ENCODE measurements at places on chromosomes 5 and 9. TPM values are rescaled to one million over a fixed set of nuclear protein-coding genes. Genes with fewer than 3 reads are reported as not detected.
A peak's percentile ranks its signal among the peaks of the same experiment; 100 is the strongest.

GRCh38 chr5:170113522-170113900 is 7.8 kb downstream of the FOXI1 start:
- H3K4me1 ChIP-seq = no peaks in the 10 kb centered on the region
- no peaks in the 10 kb centered on the region for H3K36me3 ChIP-seq
- DNase-seq = no peak
- H3K27ac ChIP-seq = no peak overlapping the region
- H3K4me3 ChIP-seq = no peak overlapping the region
- peaks cover 9% of the 10 kb centered on the region for H3K27me3 ChIP-seq

DNA sequence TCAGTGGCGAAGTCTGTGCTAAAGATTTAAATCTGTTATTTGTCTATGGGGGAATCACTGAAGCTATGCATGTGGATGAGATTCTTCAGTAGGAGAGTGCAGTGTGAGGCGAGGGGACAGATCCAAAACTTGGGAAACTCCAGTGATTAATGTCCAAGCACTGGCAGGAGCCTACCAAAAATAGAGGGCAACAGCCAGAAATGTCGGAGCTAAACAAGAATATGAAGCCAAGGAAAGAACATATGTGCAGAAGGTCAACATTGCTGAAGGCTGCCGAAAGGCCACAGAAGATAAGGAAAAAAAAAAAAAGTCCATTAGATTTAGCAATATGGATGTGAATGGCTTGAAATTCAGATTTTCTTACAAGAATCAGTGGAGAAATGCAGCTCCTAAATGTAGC is 61.8 kb downstream of the C6 start:
- H3K27ac ChIP-seq = no peak overlapping the region
- no peaks in the 10 kb centered on the region for H3K36me3 ChIP-seq
- no peak overlapping the region for H3K4me3 ChIP-seq

DNA sequence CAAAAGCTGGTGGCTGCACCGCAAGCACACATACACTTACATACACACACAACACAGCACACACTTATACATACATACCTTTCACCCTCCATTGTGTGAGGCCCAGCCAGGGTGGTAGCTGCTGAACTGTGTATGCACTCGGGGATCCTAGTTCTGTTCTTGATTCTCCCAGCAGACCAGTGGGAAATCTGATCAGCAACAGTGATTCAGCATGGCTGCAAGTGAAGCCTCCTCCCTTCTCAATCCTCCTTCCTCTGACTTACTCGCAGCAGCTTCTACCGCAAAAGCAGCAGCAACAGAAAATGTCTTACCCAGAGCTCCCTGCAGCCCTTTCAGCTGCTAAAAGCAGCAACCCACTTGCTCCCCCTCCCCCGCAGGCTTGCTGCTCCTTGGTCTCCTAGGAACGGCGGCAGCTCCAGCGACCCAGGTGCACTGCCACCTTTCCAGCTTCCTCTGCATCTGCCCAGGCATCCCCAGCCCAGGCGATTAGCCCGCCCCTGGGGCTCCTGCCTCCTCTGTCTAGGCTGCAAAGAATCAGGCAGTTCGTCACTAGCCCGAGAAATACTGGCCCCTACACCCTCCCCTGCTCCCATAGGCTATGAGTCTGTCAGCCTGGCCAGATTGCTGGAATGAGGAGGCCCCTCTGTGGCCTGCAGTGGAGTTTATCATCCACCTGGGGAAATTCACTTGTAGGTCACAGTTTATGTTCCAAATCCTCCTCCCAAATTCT is at the start of gene KLHL3:
KLHL3 (minus strand) TSS at position 535 of the 730 bp plus-strand sequence; CDS start at position 92, 443 bp downstream.
- no peak within 1 kb of the TSS for H3K27ac ChIP-seq
- H3K4me3 ChIP-seq = no peak within 1 kb of the TSS
- H3K4me1 ChIP-seq = peaks cover 38% of the 10 kb centered on the region
- peak; percentile 64 for DNase-seq
- H3K27me3 ChIP-seq = no peaks in the 10 kb centered on the region

GRCh38 chr5:4544049-4544670 is 596.0 kb upstream of the ADAMTS16 start:
- H3K36me3 ChIP-seq = no peaks in the 10 kb centered on the region
- no peak for DNase-seq
- no peaks in the 10 kb centered on the region for H3K4me1 ChIP-seq
- no peak overlapping the region for H3K4me3 ChIP-seq

GRCh38 chr9:84701801-84702200 is 32.3 kb downstream of the NTRK2 start:
- H3K4me1 ChIP-seq = no peaks in the 10 kb centered on the region
- H3K36me3 ChIP-seq = no peaks in the 10 kb centered on the region
- DNase-seq = no peak
- peaks cover 14% of the 10 kb centered on the region for H3K27me3 ChIP-seq

GRCh38 chr5:166962461-166962860 is 1329.0 kb upstream of the WWC1 start:
- no peak for DNase-seq
- H3K4me3 ChIP-seq = no peak overlapping the region
- no peaks in the 10 kb centered on the region for H3K27me3 ChIP-seq
- no peak overlapping the region for H3K27ac ChIP-seq
- no peaks in the 10 kb centered on the region for H3K4me1 ChIP-seq
- no peaks in the 10 kb centered on the region for H3K36me3 ChIP-seq

DNA sequence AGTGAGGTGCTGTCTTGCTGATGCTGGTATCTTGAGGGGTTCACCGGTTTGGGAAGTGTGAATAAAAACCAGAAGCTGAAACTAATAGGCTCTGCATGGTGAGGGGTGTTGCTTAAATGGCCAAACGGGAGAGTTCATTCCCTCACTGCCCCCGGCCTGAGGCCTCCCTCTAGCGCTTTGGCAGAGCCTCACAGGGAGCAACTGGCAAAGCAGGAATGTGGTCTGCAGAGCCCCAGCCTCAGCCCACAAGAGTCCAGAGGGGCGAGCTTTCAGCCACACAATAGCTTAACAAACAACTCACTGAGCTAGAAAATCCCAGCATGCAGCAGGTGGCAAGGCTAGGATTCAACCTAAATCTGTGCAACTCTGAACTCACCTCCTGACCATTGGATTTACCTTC is 234.8 kb downstream of the MED10 start:
- no peak for DNase-seq
- no peak overlapping the region for H3K27ac ChIP-seq
- H3K4me1 ChIP-seq = no peaks in the 10 kb centered on the region
- no peaks in the 10 kb centered on the region for H3K36me3 ChIP-seq
- no peak overlapping the region for H3K4me3 ChIP-seq

DNA sequence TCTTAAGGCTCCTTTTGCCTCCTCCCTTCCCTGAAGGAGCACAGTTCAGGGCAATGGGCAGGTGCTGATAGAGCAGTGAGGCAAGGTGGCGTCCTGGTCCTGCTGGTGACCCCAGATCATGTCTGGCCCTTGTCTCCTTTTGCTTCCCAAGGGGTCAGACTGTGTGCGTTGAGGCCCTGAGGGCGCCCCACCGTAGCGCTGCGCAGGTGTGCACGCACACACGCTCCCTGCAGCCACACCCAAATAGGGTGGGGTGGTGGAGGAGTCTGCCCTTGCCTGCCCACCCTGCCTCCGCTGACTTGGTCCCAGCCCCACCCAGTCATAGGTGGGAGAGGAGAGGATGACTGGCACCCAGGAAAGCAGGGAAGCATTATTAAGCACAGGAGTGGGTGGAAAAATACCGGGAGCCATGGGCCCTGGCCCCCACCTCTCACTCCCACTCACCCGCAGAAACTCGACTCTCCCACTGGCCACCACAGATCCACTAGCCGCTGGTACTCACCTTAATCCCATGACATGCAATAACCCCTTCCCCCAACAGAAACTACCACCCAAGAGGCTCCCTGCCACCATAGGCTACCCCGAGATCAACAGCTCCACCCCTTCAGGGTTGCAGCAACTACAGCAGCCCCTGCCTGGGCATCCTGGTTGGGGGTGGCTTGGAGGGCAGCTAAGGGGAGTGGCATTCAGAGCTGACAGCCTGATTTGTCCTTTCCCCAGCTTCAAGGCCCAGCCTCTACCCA is 16.7 kb downstream of the PDLIM4 start:
- no peak overlapping the region for H3K27ac ChIP-seq
- no peaks in the 10 kb centered on the region for H3K36me3 ChIP-seq

DNA sequence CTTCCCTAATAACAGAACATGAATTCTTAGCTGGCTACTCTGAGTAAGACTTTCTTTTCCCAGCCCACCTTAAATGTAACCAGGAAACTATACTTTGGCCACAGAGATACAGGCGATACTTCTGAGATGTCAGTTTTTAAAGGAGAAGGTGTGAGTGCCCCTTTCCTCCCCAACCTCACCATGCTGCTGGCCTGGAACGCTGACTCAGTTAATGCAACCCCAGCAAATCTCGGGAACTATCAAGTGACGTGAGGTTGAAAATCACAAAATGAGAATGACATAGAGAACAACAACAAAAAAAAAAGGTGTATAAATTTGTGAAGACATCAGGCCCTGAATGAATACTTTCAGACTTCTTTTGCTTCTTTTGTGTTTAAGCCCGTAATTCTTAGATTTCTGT is 13.7 kb downstream of the ZNF484 start:
- peaks cover 80% of the 10 kb centered on the region for H3K36me3 ChIP-seq
- H3K27ac ChIP-seq = no peak overlapping the region
- DNase-seq = no peak
- H3K27me3 ChIP-seq = no peaks in the 10 kb centered on the region
- peaks cover 14% of the 10 kb centered on the region for H3K4me1 ChIP-seq

DNA sequence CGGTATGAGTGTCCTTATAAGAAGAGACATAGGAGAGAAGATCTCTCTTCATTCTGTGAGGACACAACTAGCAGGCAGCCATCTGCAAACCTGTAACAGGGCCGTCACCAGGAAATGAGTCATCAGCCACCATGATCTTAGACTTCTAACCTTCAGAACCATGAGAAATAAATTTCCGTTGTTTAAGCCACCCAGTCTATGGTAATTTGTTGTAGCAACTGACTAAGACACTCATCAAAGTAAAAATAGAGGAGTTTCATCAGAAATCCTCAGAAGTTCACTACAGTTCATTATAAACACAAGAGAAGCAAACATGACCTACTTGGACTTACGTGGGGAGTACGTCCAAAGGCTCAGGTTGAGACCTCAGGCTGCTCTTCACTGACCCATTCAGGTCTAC is 357.7 kb downstream of the SEMA5A start:
- no peak overlapping the region for H3K27ac ChIP-seq
- H3K27me3 ChIP-seq = no peaks in the 10 kb centered on the region
- DNase-seq = no peak
- no peaks in the 10 kb centered on the region for H3K36me3 ChIP-seq
- H3K4me1 ChIP-seq = no peaks in the 10 kb centered on the region

DNA sequence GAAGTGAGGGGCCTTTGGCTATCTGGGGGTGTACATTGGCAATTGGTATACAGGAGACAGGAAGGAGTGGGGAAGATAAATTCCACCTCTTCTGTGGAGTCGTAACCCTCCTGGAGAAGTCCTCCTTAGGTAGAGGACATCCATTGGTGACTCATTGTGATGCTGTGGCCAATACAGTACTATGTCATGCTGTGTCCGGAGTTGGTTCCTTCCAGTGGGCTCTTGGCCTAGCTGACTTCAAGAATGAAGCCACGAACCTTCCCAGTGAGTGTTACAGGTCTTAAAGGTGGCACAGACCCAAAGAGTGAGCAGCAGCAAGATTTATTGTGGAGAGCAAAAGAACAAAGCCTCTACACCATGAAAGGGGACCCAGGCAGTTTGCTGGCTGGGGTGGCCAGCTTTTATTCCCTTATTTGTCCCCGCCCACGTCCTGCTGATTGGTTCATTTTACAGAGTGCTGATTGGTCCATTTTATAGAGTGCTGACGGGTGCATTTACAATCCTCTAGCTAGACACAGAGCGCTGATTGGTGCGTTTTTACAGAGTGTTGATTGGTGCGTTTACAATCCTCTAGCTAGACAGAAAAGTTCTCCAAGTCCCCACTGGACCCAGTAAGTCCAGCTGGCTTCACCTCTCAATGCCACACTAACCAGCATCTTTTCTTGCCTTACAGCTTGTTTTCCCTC is 37.3 kb upstream of the FBP1 start:
- DNase-seq = no peak
- H3K36me3 ChIP-seq = no peaks in the 10 kb centered on the region
- no peak overlapping the region for H3K4me3 ChIP-seq
- H3K4me1 ChIP-seq = peaks cover 2% of the 10 kb centered on the region

DNA sequence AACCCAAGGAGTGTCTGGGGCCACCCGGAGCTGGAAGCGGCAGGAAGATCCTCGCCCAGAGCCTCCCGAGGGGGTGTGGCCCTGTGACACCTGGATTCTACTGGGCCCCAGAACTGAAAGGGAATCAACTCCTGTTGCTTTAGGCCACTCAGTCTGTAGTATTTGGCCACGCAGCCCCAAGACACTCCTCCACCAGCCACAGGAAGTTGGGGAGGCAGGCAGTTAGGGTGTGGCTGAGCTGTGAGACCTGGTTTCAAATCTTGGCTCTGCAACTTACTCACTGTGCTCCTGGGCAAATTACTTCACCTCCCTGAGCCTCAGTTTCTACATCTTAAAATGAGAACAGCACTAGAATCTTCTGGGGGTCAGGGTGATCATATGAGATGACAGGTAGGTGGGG is 119.8 kb upstream of the PPP1R26 start:
- H3K4me3 ChIP-seq = peak overlapping the region; percentile 32
- DNase-seq = peak; percentile 33
- no peaks in the 10 kb centered on the region for H3K36me3 ChIP-seq
- no peaks in the 10 kb centered on the region for H3K27me3 ChIP-seq
- peaks cover 4% of the 10 kb centered on the region for H3K4me1 ChIP-seq

DNA sequence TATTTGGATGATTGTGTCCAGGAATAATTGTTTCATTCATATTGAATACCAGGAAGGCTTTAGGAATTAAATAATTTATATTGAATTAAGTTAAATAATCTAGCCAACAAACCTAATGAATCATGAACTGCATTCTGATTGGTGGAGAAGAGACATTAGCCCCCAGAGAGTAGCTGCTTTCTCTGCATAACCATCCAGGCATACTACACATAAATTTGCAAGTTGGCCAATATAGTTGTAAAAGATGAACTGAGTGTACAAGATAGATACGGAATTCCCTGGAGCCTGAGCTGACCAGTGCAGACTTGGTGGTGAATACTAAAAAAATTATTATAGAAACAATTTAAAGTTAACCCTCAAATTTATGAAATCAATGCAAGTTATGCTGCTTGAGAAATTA is 311.8 kb upstream of the KIF2A start:
- no peak overlapping the region for H3K27ac ChIP-seq
- no peaks in the 10 kb centered on the region for H3K27me3 ChIP-seq
- no peak overlapping the region for H3K4me3 ChIP-seq
- no peaks in the 10 kb centered on the region for H3K36me3 ChIP-seq
- no peaks in the 10 kb centered on the region for H3K4me1 ChIP-seq
- DNase-seq = no peak

The ALDOB gene
- not detected for total RNA-seq

The CTXN3 gene
- total RNA-seq = not detected

The TMC1 gene
- not detected for total RNA-seq

The BHMT gene
- total RNA-seq = not detected

The CCDC192 gene
- not detected for total RNA-seq

The TMOD1 gene
- total RNA-seq = 0.79 TPM
